ENCODE measurements at places on chromosomes 2 and 18.

GRCh38 chr18:6156446-6156845, 258.3 kb downstream of the L3MBTL4 start:
- no peak for DNase-seq

DNA sequence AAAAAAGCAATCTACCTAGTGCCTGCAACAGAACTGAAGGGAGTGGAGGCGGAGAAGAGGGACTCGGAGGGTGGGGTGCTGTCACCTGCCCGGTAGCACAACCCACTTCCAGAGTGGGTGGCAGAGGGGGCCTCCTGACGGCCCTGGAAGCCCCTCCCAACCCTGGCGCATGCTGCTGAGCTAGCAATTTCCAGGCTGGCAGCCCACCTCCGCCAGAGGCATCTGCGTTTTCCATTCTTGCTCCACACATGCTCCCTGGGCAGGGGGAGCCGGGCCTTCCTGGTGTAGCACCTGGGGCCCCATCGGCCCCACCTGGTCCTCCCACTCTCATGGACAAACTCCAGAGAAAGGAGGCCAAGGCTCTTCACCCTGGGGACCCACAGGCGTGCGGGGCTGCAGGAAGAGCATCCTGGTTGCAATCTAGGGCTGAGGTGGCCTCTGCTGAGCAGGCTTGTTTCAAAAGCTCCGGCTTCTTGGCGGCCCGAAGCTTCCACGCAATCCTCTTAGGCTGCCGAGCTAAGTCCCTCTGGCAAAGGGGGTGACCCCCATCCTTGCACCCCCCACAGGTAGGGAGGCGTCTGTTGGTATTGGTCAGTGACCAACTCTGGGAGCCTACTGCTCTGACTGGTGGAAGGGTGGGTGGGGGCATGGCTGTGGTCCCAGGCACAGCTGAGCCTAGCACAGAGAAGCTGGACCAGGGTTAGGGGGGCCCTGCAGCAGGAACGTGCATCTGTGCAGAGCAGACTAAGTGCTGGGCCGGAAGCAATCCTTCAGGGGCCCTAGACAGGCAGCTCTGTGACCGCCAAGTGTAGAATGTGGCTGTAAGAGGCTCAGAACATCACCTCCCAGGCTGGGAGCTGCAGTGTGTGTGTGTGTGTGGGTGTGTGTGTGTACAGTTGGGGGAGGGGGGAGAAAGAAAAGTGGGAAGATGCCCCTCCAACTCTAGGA, 2.6 kb downstream of the HS6ST1 start:
- peak; percentile 19 for DNase-seq

GRCh38 chr18:58670404-58671110, 708 bp upstream of the MALT1 start:
- no peak for DNase-seq

- no peak for DNase-seq
These were observed 73.0 kb downstream of the CHRNA1 start for GRCh38 chr2:174691201-174691779.

Measured in stimulated activated CD4-positive, alpha-beta T cell treated with anti-CD3 and anti-CD28 coated beads, Interleukin-15, amount 100 ng/mL, for 24 hours (primary cell).